NCI-H1105 treated with DMSO at 0.1 percent for 48 hours (cell line): ENCODE measurements at places on chromosomes 16 and 17.
A peak's percentile ranks its signal among the peaks of the same experiment; 100 is the strongest.

DNA sequence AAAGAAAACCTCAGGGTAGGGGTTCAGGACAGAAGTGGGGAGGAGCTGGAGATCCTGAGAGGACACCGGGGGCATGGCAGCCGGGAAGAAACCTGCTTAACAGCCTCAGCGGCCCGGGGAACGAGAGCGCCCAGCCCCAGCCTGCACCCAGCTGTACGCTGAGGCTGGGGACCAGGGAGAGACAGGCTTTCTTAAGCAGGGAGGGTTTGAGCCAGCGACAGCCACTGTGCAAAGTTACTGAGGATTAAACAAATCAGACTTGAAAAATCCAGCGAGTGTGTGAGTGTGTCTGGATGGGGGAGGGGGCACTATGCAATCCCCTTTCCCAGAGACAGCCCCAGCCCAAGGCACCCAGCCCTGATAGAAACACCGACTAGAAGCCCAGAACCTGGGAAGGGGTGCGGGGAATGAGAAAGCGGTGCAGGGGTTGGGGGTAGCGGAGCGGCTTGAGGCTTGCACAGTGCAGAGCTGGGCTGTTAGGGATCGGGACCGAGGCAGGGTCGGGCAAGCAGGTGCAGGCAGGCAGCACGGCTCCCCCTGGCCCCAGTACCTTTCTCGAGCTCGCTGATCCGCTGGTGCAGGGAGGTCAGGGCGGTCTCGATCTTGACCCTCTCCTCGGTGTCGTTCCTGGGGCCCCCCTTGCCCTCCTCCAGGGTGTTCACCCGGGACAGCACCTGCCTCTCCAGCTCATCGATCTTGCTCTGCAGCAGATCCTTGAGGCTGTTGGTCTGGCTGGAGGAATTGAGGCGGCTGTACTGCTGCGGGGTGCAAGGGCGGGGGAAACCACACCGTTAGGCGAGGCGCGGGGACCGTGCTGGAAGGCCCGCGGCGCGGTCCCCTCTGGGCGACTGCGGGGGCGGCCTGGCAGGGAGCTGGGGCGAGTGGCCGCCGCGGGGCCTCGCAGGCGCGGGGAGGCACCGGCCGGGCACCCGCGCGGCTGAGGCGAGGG is 1.2 kb downstream of the NPTX1 start:
- DNase-seq: peak; percentile 11

GRCh38 chr17:59185997-59186396 is 23.8 kb upstream of the SMG8 start:
- DNase-seq: no peak

DNA sequence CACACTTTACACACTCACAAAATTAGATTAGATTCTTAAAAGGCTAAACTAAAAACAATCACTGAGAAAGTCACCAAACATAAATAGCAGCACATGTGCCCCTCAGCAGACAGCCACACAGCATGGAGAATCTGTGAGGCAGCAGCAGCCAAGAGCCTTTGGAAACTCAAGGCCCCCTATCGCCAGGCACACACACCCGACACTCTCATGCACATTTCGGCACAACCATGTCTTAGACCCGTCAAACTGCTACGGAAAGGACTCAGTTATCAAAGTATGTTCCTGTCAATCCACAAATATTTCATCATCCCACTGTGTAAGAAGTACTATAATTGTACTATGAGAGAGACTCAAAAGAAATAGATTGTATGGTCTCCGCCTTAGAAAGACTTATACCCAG is 20.9 kb downstream of the UBE2O start:
- no peak for DNase-seq

GRCh38 chr16:31273187-31273586 is 13.4 kb downstream of the ITGAM start:
- DNase-seq: no peak

- no peak for DNase-seq
These were observed 3.2 kb upstream of the IL17C start for GRCh38 chr16:88634994-88635670.

- DNase-seq: no peak
These were observed 177.7 kb downstream of the MYO1D start for GRCh38 chr17:32699247-32699646.

- no peak for DNase-seq
These were observed 118.3 kb downstream of the BANP start for GRCh38 chr16:88069397-88070168.

- DNase-seq: peak; percentile 55
These were observed at the start of gene C17orf113 for GRCh38 chr17:42050393-42051012. Gene C17orf113, minus strand, starts transcription at chr17:42050601. Its CDS starts 7,225 bp downstream, at chr17:42043376.

- DNase-seq: no peak
These were observed 11.7 kb upstream of the SPATA32 start for GRCh38 chr17:45273551-45273957.

- peak; percentile 53 for DNase-seq
These were observed at the start of gene GLIS2 for GRCh38 chr16:4315186-4316107. Gene GLIS2, plus strand, starts transcription at chr16:4316067. Its CDS starts 16,214 bp downstream, at chr16:4332281.

DNA sequence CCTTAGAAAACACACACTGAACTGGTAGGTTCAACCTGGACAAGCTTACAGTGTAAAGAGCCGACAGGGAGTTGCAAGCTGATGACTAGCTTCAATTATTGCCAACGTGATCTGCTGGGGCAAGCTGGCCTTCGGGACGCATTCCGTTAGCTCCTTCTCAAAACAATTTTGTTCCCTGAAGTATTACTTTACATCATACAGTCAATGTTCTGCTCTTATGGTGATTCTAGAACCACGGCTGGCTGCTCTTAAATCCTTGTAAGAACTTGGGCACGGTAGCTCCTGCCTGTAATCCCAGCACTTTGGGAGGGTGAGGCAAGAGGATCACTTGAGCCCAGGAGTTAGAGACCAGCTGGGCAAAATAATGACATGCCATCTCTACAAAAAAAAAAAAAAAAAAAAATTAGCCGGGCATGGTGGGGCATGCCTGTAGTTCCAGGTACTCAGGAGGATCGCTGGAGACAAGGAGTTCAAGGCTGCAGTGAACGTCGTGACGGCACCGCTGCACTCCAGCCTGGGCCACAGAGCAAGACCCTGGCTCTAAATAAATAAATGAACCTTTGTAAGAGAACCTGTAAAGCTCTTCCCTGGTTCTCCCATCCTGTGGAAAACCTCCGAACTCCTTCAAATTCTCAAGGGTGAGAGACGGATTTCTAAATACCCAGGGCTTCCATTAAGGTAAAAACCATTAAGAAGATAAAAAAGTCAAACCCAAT is 2.0 kb downstream of the CDIP1 start:
- DNase-seq: no peak

DNA sequence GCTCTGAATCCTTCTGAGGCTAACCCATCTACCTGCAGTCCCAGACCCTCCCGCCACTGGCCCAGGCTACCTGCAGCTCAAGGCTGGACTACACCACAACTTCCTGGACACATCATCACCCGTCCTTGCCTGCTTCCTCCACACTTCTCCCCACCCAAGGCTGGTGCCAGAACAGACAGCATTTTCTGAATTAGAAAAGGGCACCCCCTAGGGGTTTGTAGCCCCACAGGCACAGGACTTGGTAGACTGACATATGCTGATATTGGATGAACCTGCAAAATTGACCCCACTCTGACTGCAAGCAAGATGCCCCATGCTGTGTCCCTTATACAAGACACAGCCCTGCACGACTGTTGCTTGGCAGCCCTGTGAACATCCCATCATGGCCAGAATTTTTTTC is 271.5 kb upstream of the C16orf82 start:
- DNase-seq: no peak

DNA sequence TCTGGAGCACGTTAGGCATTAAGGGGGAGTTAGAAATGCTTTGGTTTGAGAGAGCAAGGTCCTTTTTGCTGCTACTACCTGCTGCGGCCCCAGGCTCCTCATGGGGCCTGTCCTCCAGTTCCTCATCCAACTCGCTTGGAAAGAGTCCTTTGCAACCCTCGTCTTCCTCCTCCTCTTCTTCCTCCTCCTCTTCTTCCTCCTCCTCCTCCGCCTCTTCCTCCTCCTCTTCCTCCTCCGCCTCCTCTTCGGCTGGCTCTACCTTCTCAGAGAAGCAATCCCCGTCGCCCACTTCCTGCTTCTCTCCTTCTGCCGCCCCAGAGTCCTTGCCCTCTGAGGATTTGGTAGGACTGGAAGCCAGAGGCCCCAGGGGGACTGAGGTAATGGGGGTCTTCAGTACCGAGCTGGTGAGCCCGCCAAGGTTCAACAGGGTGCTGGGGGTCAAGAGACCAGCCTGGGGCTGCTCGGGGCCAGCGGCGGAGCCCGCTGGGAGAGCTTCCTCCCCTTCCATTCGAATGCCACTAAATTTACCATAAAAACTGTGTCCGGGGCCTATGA is 89.3 kb downstream of the ZFHX3 start:
- DNase-seq: no peak

- DNase-seq: no peak
These were observed 41.6 kb upstream of the RNFT1 start for GRCh38 chr17:60006160-60006559.

DNA sequence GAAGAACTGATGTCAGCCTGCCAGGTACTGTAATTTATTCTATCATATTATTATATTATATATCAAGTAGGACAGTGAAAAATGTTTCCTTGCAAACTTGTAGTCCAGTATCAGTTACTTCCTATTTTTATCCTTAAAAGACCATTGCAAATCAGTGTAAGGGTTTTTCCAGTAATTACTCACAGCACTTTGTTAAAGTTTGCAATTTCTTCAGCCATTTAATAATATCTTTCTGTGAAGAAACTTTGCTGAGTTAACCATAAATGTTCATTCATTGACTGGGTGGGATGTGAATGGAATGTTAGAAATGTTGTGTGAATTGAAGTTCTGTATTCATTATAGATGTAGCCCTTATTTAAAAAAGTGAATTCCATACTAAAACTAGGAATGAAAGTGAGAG is 26.7 kb downstream of the HAPSTR1 start:
- DNase-seq: no peak

DNA sequence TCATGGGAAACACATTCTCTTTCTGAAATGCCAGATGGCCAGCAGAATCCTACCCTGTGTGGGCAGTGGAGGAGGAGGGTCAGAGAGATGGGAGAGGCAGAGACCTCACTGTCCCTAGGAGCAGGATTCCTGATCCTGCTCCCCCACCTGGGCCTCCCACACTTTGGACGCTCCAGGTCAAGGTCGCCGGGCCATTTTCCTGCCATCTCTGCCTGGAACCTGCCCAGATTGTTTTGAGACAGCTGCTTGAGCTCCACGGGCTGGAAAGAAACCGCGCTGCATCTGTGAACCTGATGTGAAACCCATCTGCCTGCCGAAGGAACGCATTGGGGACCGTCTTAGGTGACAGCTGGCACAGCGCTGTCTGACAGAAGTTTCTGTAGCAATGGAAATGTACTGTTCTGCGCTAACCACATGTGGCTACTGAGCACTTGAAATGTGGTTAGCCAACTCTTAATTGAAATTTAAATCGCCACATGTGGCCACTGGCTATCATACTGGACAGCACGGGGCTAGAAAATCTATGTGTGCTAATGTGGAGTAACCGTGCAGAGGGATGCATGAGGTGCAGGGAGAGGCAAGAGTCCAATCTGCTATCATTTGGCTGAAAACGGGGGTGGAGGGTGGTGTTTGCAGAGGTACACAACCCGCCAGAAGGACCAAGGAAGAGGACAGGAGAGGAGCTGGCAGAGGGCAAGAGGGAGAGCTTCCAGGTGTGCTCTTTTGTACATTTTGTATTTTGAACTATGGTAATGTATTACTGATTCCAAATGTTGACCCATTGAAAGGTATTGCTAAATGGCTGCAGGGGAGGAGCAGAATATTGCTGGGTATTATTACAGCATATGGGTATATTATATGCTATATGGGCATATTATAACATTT is 15.4 kb upstream of the NUBP1 start:
- DNase-seq: no peak
